Activated CD8-positive, alpha-beta T cell treated with anti-CD3 and anti-CD28 coated beads, Interleukin-2, amount 10 ng/mL, durations not matched to agents 7 days and 5 days (primary cell): ENCODE measurements at places on chromosomes 6 and 20. TPM values are rescaled to one million over a fixed set of nuclear protein-coding genes. Genes with fewer than 3 reads are reported as not detected.

PTCHD4 gene
- total RNA-seq = not detected

CNKSR3 gene
- not detected for total RNA-seq

TFAP2A gene
- total RNA-seq = not detected

SYTL3 gene
- total RNA-seq = 48.3 TPM

VWA7 gene
- total RNA-seq = 6.6 TPM

SMLR1 gene
- not detected for total RNA-seq

BPIFB4 gene
- not detected for total RNA-seq

WFDC10A gene
- total RNA-seq = not detected

ULBP3 gene
- total RNA-seq = 1.8 TPM

SLC35A1 gene
- 12.6 TPM for total RNA-seq

NAA20 gene
- total RNA-seq = 59.1 TPM

CST7 gene
- total RNA-seq = 43.9 TPM

NPBWR2 gene
- total RNA-seq = not detected

MMP24 gene
- not detected for total RNA-seq

CDC5L gene
- 22.7 TPM for total RNA-seq

TPX2 gene
- 174 TPM for total RNA-seq

HLA-G gene
- total RNA-seq = 4.6 TPM

ZNF292 gene
- 48.5 TPM for total RNA-seq

BMP5 gene
- total RNA-seq = not detected

RIPOR3 gene
- total RNA-seq = not detected

CRISP2 gene
- total RNA-seq = not detected

WFDC10B gene
- not detected for total RNA-seq

OR2B6 gene
- total RNA-seq = not detected

CDSN gene
- not detected for total RNA-seq

TREML2 gene
- 23.5 TPM for total RNA-seq

ENTPD6 gene
- 31.9 TPM for total RNA-seq

OVOL2 gene
- not detected for total RNA-seq

CLPSL2 gene
- total RNA-seq = not detected

NOX3 gene
- total RNA-seq = not detected

GPX5 gene
- total RNA-seq = not detected

CGA gene
- not detected for total RNA-seq

COL11A2 gene
- 0.71 TPM for total RNA-seq

CTAGE9 gene
- total RNA-seq = not detected

PDYN gene
- not detected for total RNA-seq

FILIP1 gene
- total RNA-seq = not detected

ARMC2 gene
- total RNA-seq = 10.9 TPM

PRPH2 gene
- not detected for total RNA-seq

SIM1 gene
- total RNA-seq = not detected

MAP7 gene
- 0.45 TPM for total RNA-seq

TOP1 gene
- 91.5 TPM for total RNA-seq

SYNGAP1 gene
- total RNA-seq = 48.2 TPM

GID8 gene
- total RNA-seq = 37.3 TPM

TMEM244 gene
- total RNA-seq = not detected

HTR1E gene
- total RNA-seq = not detected

MACROD2 gene
- total RNA-seq = not detected

STX16 gene
- total RNA-seq = 128 TPM

BICRAL gene
- 18.0 TPM for total RNA-seq

ELOVL5 gene
- 116 TPM for total RNA-seq
